Muscle of leg (tissue), 16 donors: ENCODE measurements at places on chromosomes 7 and 10. TPM values are rescaled to one million over a fixed set of nuclear protein-coding genes. Genes with fewer than 3 reads are reported as not detected.
A peak's percentile ranks its signal among the peaks of the same experiment; 100 is the strongest.

- no peak for DNase-seq
Measured at GRCh38 chr10:8088504-8088903, 34.0 kb downstream of the GATA3 start.

GRCh38 chr10:852386-852785 lies 79.1 kb downstream of the LARP4B start:
- DNase-seq, result no peak

- peak; percentile 55 for DNase-seq
Measured at GRCh38 chr10:117342641-117343040, 32.6 kb downstream of the PDZD8 start.

- DNase-seq, result no peak
Measured at GRCh38 chr10:100128951-100129350, 47.3 kb upstream of the CPN1 start.

DNA sequence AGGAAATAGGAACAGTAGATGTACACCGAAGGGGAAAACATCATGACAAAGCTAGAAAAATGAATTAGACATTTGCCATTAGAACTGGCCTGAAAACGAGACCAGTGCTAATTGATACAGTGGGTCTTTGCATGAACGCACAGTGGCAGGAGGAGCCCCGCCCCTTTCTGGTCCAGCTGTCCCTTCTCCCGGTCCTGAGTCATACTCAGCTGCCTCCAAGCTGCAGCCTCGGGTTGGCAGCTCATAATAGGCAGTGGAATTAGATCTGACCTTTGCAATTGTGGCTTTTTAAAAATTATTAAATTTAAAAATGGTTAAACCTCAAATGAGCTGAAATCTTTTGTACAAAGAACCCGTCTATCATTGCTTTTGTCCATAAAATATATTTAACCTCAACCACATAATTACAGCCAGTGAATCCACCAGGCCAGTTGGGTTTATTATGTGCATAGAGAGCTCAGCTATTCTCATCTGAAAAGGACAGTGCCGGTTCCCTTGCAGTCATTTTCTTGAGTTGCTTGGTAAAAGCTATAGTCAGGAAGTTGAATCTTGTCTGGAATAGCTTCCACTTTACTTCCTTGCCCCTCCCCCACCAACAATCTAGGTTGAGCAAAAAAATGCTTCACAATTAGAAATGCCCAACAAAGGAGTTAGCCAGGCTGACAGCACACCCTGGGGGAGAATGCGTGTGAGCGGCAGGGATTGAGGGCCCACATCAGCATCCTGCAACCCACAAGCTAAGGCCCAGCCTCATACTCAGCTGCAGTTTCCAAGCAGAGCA lies 147.1 kb downstream of the BUB3 start:
- peak; percentile 59 for DNase-seq

Gene OPN4
- polyA plus RNA-seq, result 2.2 TPM

DNA sequence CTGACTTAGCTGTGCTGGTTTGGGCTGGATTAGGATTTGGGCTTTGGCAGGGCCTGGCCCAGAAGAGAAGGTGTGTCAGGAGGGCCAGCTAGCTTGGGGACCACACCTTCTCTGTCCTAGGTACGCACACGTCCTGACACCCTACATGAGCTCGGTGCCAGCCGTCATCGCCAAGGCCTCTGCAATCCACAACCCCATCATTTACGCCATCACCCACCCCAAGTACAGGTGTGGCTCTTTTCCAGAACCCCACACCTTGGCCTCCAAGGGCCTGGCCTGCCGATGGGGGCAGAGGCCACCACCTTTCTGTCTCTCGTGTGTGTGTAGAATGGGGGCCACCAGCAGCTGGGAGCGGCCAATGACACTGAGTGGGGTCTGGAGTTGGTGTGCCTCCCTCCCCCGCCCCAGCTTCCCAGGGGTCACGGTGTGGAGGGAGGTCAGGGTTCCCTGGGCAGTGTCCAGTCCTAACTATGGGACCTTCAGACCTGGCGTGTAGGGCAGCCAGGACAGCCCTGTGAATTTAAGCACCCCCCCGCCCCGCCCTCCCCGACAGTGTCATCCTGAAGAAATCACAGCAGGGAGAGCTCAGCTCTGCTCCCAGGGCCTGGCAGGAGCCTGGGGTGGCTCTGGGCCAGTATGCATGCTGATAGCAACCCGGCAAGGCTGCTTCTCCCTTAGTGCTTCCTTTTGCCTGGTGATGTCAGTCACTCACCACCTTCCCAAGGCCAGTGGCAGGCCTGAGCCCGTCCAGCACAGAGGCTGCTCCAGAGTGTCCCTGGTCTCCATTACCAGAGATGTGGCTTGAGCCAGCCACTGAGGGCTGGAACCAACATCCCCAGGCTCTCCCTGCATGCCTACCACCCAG lies 6.9 kb upstream of the LDB3 start:
- peak; percentile 51 for DNase-seq

- no peak for DNase-seq
Measured at GRCh38 chr10:7971949-7972348, 82.5 kb upstream of the GATA3 start.

DNA sequence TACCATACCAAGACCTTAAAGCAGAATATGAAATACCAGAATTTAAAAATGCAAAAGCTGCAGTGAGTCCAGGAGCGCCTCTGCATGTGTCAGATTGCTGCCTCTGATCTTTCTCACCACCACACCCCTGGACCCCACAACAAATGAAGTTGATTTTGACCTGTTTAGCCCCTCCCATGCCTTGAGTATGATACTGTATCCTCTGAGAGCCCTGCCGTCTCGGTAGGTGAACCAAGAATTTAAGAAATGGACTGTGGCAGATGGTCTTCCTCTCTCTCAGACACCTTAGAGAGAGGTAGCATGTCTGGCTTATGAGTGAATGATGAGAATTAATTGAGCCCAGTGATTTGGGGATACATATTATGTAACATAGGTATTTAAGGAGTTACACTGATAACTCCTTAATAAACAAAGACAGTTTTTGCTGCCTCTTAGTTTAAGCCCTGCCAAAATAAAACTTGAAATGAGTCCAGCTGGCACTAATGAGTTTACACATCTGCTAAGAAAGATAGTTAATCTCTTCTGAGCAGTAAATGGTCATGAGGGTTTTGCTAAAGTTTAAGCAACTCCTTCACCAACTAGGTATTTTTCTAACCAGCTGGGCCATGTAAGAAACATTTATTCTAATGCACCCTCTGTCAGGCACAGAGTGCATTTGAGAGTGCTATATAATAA lies 4.5 kb upstream of the TFPI2 start:
- DNase-seq, result peak; percentile 57

DNA sequence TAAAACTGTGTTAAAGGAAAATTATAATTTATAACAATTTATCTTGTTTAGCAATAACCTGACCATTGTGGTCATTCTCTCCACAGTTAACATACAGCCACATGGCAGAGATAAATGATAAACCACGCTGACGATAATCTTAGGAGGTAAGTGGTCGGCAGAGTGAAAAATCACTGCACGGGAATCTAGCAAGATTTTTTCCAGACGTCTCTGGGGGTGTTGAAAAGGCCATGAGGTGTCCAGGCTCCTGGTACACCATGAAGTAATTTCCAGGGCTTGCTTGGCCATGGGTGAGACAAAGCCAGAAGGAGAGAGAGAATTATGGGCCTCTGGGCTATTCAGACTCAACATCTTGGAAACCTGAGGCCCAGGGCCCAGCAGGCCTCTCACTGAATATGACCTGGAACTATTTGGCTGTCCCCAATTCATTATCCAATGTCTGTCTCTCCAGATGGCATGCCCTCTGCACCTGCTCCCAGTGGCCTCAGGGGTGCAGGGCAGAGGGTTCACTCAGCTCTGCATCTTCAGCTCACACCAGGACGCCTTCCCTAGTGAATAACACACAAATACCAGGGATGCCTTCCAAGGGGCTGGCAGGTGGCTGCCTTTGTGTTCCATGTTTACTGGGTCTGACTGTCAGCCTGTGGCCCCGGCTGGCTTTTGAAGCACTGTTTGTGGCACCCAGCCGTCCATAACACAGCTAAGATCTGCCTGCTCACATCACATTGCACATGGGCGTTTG lies 590.4 kb upstream of the PFKP start:
- no peak for DNase-seq

DNA sequence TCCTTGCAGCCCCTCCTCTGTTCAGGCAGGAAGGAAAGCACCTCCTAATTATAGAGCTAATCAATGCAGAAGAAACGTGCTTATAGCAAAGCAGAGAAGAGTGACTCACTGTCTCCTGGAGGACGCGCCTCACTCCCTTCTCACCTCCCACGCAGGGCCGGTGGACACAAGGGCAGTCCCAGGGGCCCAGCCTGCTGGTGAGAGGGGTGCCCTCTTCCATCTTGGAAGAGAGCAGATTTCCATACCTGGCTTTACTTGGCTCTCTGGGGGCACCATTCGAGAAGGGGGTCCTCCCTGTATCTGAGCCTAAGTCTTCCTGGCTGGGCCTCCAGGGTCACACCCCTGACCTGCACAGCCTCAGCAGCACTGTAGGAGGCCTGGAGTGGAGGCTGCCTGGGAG lies 55.8 kb downstream of the RASGEF1A start:
- no peak for DNase-seq

DNA sequence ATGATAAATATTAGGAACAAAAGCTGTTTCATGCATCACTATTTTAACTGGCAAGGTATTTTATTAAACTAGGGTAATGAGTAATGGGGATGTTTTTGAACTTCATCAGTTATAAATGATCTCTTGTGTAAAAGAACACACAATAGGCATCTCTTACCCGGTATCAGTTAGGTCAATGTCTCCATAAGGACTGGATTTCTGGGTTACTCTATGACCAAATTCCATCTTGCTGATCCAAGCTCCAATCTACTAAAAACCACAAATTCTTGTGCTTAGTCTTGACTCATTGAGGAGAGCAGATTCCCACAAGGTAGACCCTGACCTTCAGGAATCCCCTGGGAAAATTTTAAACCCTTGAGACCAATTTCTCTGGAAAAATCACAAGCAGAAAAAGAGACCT lies 1167.7 kb downstream of the XPNPEP1 start:
- DNase-seq, result no peak

Gene SP8
- polyA plus RNA-seq, result not detected

DNA sequence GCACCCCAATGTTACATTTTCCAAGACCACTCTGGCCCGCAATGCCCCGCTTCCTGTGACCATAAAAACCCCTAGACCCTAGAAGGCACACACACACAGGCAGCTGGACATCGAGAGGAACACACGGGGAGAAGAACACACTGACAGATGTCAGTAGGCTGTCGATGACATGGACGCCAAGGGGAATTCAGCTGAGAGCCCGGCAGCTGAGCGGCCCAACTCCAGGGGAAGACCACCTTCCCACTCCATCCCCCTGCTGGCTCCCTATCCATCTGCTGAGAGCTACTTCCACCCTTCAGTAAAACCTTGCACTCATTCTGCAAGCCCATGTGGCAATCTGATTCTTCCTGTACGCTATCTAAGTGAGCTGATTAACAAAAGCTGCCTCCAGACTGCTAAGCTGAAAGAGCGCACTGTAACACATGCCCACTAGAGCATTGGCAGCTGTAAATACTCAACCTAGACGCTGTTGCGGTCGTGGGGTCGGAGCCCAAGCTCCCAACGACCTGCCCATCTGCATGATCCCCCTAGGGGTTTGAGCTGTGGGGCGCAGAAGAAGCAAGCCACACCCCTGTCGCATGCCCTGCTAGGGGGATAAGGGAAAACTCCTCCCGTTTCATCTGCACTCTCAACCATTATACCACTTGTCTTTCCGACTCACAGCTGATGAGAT lies 843.6 kb upstream of the POT1 start:
- DNase-seq, result no peak

DNA sequence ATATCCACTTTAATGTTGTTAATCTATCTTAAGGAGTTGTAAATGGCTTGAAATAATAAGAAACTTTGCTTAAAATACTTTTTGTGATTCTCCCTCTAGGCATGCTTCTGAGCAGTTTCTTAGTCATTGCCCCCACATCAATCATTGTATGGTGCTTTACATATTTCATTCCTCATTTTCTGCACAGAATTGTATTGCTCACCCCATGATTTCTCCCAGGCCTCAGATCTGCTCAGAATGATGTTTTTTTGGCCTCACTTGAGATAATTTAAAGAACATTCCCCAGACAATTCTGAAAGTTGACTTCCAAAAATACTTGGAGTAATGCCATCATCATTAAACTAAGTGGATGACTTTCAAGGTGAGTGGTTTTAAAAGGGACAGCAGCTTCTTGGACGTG lies 82.1 kb upstream of the PRPS1L1 start:
- DNase-seq, result no peak

DNA sequence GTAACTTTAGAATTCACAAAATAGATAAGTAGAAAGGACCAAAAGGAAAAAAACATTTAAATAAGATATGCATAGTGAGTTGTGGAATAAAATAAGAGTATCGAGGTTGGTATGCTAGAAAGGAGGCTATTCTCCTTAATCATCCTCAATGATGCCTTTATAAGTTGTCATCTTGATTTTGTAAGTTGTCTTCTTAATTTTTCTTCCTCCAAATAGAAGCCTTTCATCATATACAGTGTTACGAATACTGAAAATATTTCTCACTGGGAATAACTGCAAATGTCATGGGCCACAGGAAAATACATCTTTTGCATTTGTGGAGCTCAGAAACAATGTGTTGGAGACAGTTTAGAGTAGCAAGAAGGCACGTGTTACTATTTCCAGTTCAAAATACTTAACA lies 31.5 kb upstream of the PRTFDC1 start:
- no peak for DNase-seq

- no peak for DNase-seq
Measured at GRCh38 chr10:14564268-14564744, 210.4 kb downstream of the FAM107B start.

Gene SPDYE2
- polyA plus RNA-seq, result 3.3 TPM

- no peak for DNase-seq
Measured at GRCh38 chr10:100103581-100103980, 21.9 kb upstream of the CPN1 start.

Gene UCMA
- polyA plus RNA-seq, result 0.31 TPM

Gene DDIT4
- polyA plus RNA-seq, result 72.2 TPM

DNA sequence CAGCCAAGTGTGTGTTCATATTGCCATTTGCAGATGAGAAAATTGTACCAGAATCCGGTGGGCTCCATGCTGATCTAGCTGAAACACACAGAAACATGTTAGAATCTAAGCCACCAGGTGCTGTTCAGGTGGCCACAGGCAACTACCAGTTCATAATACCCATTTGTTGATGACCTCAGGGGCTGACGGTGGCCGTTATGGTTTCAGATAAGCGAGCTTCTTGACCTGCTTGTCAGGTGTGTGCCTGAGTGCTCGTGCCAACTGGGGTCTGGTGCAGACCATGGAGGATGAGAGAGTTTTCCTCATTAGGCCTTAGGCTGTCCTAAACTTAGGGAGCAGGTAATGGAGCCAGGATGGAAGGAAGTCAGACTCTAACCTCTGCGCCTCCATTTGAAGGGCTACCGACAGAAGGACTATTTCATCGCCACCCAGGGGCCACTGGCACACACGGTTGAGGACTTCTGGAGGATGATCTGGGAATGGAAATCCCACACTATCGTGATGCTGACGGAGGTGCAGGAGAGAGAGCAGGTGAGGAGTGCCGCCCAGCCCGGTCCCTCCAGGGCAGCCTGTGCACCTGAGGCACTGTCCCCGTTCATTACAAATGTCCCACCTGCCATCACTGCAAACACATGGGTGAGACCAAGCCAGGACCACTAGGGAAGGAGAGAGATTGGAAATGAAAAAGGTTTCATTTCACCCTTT lies 53.1 kb downstream of the MKI67 start:
- no peak for DNase-seq
